ENCODE measurements at places on chromosomes 2 and 18. TPM values are rescaled to one million over a fixed set of nuclear protein-coding genes. Genes with fewer than 3 reads are reported as not detected.

CTAGE1 gene
- total RNA-seq, result not detected

MYCN gene
- 19.6 TPM for total RNA-seq

KLHL30 gene
- not detected for total RNA-seq

FRZB gene
- total RNA-seq, result 0.68 TPM

SCN7A gene
- total RNA-seq, result not detected

- no peak for DNase-seq
Observed at GRCh38 chr2:160550048-160550447, 56.4 kb upstream of the RBMS1 start.

DNA sequence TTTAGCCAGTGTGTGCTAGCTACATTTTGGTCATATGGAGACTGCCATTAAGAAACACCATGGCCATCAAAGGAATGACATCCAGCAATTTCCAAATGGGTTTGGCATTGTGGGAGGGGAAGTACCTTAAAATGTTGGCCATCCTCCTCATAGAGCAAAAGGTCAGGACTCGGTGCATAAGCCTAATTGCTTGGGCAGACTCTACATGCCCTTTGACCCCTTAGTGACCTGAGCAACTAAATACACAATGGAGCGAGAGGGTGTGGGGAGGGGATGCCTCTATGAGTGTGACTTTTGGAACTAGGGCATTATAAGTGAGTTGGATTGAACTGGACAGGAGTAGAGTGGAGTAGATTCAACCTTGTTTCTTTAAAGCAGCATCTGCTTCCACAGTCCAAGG is 44.9 kb downstream of the NRP2 start:
- DNase-seq, result no peak

DNA sequence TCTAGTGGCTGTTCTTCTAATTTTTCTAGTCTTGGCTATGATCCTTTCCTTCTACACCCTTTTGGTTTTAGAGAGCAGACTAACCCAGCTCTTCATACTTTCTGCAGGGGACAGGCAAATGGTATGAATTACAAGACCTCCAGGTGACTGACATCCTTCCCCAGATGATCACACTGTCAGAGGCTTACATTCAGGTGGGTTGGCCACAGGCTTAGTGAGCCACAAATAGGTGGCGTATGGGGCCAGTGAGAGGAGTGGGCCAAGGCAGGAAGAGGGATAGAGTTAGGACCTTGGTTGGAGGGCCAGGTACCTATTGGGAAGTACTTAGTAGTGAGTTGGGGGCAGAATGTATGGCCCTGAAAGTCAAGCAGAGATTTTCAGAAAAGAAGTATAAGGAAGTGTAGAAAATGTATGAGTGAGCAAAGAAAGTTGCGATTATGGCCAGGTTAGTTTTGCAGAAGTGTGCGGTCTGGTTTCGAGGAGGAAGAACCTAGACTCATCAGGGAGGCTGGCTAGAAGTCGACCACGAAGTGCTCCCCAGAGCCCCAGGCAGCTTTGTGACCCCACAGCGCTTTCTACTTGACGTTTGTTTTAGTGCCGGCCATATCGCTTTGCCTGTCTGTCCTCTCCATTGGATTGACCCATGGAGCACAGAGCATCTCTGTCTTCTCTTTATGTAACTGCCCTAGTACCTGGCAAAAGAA is 20.0 kb downstream of the SFTPB start:
- no peak for DNase-seq

GRCh38 chr18:74396171-74397169 is 60.6 kb downstream of the DIPK1C start:
- DNase-seq, result no peak

GRCh38 chr2:69013142-69013839 is at the start of gene ANTXR1:
Gene ANTXR1, plus strand, starts transcription at chr2:69013179. Its CDS starts 321 bp downstream, at chr2:69013500.
- DNase-seq, result peak; percentile 23

- DNase-seq, result no peak
Observed at GRCh38 chr2:239669181-239669898, 268.5 kb upstream of the HDAC4 start.

GRCh38 chr18:11517704-11518103 is 91.7 kb upstream of the SLC35G4 start:
- DNase-seq, result no peak
